ENCODE measurements at places on chromosomes 6 and 20.

- peak; percentile 85 for DNase-seq
These were observed 176.3 kb upstream of the CDYL start for GRCh38 chr6:4599924-4600323.

DNA sequence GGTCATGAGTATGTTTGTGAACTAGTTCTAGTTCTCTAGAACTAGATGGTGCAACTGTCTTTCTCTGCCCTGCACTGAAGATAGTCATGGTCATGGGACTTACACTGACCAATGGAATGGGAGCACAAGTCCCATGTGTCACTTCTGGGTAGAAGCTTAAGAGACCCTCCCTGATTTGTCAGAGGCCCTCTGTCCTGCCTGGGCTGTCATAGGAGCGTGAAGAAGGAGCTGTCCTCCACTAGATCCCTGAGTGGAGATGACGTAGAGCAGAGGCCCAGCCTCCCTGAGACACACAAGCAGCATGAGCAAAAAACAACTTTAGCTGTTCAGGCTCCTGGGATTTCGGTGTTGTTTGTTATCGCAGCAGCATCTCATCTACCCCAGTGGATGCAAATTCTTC lies 514.5 kb downstream of the PREX1 start:
- DNase-seq, result no peak

- DNase-seq, result peak; percentile 36
These were observed 143.7 kb downstream of the KLHL32 start for GRCh38 chr6:97068211-97068610.

DNA sequence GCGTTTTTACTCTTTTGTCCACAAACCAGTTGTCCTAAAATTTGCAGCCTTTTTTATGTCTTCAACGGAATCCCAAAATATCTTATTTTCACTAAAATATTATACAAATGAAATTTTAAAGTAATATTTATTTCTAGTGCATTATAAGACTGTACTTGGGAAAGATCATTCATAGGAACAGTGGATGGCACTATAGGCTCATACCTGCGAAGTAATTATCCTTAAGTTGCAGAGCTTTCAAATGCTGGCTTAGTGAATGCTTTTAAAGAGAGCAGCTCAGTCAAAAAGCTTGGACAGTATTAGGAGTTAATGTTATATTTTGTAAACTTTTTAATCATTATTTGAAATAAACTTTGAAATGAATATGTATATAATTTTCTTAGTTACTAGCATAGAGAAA lies 254.9 kb downstream of the CDKAL1 start:
- peak; percentile 13 for DNase-seq

- no peak for DNase-seq
These were observed 3.5 kb upstream of the PANK2 start for GRCh38 chr20:3885715-3886114.

GRCh38 chr6:88780714-88781389 lies 182.6 kb downstream of the RNGTT start:
- DNase-seq, result peak; percentile 78

DNA sequence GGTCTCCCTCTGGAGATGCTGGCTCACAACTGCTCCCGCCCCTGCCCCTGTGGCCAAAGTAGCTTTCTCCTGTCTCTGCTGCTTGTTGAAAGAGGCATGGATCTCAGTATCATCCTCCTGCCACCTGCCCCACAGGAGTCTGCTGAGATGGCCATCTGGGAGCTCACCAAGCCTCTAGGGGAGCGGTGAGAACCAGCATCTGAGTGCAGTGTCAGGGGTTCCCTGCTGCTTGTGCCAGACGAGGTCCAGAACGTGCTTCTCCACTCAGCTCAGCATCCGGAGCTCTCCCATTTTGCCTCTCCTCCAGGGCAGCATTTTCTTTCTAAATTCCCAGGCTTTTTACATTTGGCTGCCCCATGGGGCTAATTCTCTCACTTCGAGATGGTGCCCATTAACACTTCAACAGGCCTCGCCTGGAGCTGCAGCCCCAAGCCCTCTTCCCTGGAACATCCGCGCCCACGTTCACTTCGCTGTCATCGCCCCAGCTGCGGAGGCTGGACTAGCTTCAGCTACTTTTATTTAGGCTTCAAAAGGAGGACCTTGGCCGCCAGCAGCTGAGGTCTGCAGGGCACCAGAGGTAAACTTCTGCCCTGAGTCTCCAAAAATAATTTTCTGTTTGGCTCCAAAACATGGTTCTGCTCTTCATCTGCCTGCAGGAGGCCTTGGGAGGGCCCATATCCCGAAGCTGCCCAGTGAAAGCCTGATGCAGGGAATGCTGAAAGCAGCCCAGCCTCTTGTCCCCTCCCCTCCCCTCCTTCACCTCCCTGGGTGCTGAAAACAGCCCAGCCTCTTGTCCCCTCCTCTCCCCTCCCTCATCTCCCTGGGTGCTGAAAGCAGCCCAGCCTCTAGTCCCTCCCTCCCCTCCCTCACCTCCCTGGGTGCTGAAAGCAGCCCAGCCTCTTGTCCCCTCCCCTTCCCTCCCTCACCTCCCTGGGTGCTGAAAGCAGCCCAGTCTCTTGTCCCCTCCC lies 25.2 kb upstream of the MLN start:
- DNase-seq, result no peak

DNA sequence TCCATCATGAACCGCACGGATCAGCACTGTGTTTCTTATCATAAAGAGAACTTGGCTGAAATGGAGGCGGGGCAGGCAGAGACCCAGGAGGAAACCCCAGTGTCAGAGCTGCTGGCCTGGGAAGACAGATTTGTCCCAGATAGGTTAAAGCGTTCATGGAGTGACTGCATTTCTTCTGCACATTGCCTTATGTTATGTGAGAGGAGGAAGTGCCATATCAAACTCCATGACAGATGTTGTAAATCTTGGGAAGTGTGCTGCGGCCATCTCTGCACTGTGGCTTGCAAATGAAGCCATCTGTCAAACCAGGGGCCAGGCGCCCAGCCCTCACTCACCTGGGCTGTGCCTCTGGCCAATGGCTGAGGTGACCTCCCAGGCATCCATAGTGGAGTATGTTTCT lies 163.0 kb downstream of the SLC24A3 start:
- no peak for DNase-seq

GRCh38 chr20:58039274-58040092 lies 189.0 kb downstream of the ANKRD60 start:
- no peak for DNase-seq

All from fibroblast of skin of back (primary cell).